ENCODE measurements at places on chromosomes 6 and 20.

GRCh38 chr20:2797136-2797983, 3.1 kb downstream of the CPXM1 start:
- DNase-seq: no peak

DNA sequence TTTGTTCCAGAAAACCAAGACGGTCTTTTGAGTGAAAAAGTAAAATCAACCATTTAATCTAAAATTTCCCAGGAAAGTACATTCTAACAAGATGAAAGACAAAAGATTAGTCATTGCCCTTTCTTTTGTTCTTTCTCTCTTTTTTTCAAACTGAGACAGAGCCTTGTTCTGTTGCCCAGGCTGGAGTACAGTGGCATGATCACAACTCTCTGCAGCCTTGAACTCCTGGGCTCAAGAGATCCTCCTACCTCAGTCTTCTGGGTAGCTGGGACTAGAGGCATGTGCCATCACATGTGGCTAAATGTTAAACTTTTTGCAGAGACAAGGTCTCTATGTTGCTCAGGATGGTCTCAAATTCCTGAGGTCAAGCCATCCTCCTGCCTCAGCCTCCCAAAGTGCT, 75.0 kb downstream of the FKBP5 start:
- no peak for DNase-seq

GRCh38 chr6:61592238-61592637, 693.8 kb downstream of the KHDRBS2 start:
- no peak for DNase-seq

- DNase-seq: no peak
Measured at GRCh38 chr20:24468401-24469115, 871 bp upstream of the SYNDIG1 start.

- no peak for DNase-seq
Measured at GRCh38 chr6:57301757-57302156, 15.7 kb upstream of the PRIM2 start.

GRCh38 chr20:45164906-45165305, 9.8 kb upstream of the PI3 start:
- no peak for DNase-seq

- DNase-seq: no peak
Measured at GRCh38 chr6:82507112-82507511, 143.5 kb downstream of the TPBG start.

DNA sequence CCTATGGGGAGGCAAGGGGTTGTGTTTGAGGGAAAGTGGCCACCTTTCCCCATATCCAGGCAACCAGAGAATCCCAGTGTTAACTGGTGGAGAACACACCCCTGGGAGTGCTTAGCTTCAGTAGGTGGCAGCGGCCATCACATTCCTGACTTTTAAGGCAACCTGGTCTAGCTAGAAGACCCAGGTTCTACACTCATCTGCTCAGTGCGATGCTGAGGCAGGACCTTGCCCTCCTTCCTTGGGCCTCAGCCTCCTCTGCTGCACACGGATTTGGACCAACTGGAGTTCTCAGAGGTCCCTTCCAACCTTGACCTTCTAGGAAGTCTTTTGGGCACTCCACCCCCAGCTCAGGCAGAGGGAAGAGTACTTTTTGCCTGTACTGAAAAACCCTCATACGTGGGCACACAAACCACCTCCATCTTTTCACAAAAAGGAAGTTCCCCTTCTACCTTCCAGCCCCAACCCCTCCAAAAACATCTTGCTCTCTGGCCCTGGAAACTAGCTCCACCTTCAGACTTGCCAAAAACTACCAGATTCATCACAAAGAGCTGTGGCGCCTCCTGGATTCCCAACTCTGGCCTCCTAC, 2.9 kb downstream of the CCND3 start:
- DNase-seq: no peak

DNA sequence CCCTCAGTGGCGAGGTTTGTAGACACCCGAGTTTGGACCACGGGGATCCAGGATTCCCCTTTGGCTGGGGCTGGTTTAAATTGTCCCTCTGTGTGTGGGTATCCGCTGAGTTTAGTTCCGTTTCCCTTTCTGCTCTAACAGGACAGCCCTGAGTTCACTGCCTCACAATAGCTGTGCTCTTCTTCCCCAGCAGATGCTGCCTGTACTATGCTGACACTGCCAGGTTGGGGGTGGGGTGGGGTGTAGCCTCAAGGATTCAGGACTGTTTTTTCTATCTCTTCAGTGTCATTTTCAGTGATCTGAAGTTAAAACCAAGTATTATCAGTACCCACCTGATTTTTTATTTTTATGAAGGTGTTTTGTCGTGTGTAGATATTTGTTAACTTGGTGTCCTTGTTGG, 655.0 kb downstream of the COL12A1 start:
- no peak for DNase-seq

- peak; percentile 82 for DNase-seq
Measured at GRCh38 chr6:130602151-130602770, 224.9 kb upstream of the SMLR1 start.

DNA sequence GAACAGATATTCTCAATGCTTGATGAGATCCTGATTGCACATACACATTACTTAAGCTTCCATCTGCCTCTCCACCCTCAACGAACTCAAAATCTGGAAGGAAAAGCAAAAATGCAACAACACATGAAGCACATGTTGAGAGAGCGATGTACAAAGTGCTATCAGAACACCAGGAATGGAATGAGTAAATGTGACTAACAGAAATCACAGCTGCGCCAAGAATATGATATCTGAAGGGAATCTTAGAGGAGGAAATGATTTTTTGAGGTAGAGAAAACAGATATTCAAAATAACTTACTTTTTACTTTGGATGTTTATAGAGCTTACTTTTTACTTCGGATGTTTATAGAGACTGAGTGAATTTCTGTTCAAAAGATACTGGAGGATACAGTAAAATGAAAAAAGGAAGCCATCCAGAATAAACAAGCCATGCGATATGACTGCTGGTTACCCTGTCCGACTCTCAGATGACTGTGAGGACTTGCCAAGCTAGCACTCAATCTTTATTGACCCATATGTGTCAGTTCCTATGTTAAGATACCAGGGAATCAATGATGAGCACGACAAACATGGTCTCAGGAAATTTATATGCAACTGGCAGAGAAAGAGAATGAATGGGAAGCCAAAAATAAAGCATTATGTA, 102.0 kb downstream of the SMLR1 start:
- peak; percentile 68 for DNase-seq

- DNase-seq: no peak
Measured at GRCh38 chr20:14126856-14127255, 131.5 kb downstream of the MACROD2 start.

- no peak for DNase-seq
Measured at GRCh38 chr6:152734630-152735029, 16.0 kb upstream of the VIP start.

GRCh38 chr6:125637207-125637606, 112.2 kb upstream of the HEY2 start:
- DNase-seq: no peak

GRCh38 chr6:96907498-96907897, 9.8 kb upstream of the NDUFAF4 start:
- no peak for DNase-seq

DNA sequence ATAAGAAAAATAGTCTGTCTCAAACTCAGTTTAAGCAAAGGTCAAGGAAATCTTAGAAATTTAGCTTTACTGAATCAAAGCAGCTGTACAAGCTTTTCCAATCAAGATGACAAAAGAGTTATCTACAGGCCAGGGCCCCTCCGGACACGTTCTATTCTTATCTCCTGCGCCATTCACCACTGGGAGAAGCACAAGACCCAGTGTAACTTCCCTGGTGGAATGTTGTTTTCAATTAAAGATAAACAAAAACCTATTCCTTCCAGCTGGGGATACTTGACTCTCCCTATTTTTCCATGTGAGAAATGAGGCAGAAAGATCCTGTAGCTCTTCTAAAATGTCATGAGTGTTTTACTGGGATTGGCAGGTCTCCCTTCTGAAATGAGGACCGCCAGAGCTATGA, 123.3 kb downstream of the TBX18 start:
- DNase-seq: no peak

- no peak for DNase-seq
Measured at GRCh38 chr6:144343701-144344428, 58.7 kb downstream of the UTRN start.

- no peak for DNase-seq
Measured at GRCh38 chr20:22861990-22862389, 173.1 kb upstream of the SSTR4 start.

- DNase-seq: no peak
Measured at GRCh38 chr6:55980627-55981211, 105.3 kb upstream of the BMP5 start.

DNA sequence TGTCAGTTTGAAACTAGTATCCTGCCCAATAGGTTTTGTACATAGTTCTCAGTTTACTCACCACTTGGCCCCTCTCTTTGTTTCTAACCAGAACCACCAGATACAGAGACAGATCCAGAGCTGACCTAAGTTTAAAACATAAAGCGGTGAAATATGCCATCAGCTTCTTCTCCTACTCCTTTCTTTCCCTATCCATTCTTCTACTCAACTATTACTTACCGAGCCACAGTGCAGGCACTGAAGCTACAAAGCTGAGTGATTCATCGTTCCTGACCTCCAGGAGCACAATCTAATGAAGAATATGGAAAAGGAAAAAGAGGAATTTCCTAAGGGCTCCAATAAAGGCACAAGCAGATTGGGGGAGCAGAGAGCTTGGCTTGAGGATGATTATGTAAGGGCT, 286.0 kb downstream of the FOXC1 start:
- no peak for DNase-seq

- no peak for DNase-seq
Measured at GRCh38 chr6:13615792-13616120, 621 bp downstream of the NOL7 start.

DNA sequence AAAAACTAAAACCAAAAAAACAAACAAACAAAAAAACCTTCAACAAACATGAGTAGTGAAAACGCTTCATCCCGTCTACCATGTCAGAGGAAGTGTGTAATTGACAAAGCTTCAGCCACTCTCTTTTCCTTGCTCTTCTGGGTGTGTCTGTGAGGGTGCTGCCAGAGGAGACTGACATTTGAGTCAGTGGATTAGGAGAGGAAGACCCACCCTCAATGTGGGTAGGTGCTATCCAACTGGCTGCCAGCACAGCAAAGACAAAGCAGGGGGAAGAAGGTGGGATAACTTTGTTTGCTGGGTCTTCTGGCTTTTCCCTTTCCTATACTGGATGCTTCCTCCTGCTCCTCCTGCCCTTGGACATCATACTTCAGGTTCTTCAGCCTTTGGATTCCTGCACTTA, 145.6 kb downstream of the TASP1 start:
- no peak for DNase-seq

GRCh38 chr20:35902545-35902941, 51.8 kb downstream of the SCAND1 start:
- no peak for DNase-seq

DNA sequence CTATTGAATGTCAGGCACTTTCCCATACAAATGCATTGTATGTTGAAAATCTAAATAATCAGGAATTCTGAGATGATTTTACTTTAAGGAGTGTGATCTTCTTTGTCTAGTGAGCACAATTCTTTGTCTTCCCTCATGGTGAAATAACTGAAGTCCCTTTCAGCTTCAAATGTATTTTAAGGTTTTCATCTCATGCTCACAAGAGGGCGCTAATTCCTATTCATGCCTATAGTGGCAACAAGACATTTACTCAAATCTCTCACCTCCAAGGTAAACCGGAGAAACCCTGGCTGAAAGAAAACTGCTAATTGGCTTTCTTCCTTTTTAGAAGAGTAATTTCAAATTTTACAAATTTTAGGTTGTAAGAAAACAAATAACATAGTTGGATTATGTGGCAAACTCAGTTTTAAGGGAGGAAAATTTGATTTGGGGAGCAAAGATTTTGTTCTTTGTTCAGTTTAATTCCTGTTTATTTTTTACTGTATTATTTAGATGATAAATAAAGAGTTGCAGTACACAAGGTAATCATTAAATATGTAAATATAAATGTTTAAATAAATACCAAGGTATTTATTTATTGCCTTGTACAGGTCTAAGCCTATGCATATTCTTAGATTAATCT, 69.1 kb downstream of the SLC35F1 start:
- DNase-seq: peak; percentile 8

DNA sequence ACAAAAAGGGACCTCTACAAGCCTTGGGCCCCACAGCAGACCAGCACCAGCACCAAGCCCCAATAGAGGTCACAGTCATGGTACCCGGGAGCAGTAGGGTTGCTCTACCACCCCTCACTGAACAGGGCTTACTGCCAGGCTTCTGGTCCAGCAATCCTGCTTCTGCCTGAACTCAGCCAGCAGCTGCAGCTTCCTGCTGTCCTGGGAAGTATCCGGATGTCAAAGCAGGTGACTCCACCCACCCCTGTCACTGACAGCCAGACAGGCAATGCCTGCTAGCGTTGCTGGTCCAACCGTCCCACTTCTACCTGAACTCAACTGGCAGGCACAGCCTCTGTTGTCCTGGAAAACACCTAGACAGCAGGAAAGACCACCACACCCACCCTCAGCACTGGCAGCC, 47.0 kb upstream of the PCSK2 start:
- DNase-seq: no peak

DNA sequence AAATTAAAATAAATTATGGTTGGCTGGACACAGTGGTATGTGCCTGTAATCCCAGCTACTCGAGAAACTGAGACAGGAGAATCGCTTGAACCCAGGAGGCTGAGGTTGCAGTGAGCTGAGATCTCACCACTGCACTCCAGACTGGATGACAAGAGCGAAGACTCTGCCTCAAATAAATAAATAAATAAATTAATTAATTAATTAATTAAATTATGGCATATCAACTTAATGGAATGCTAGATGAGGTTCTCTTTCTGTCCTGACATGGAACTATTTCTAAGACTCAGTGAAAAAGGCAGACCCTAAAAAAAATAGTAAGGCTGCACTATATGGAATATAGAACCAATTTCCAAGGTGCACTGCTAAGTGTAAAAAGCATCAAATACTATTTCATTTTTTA, 4.8 kb downstream of the SRPK1 start:
- DNase-seq: no peak

- no peak for DNase-seq
Measured at GRCh38 chr6:167056370-167056769, 57.2 kb downstream of the CEP43 start.

DNA sequence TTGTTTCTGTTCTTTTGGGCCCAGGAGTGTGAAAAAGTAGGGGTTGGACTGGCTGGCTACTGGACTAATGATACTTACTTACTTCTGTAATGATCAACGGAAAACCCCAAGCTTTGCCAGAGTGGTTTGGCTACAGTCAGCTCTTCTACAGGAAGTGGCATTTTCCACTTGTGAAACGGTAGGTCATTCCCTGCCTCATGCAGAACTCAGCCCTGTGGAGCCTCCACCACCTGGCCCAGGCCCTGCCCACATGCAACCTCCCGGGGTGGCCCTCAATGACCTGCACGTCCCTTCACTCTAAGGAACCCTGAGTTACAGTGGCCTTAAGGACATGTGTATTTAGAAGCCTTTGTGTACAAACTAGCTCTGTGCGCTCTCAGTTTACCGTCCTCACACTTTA, 140.4 kb downstream of the DTNBP1 start:
- DNase-seq: no peak

- DNase-seq: no peak
Measured at GRCh38 chr6:99498421-99498820, 16.8 kb downstream of the USP45 start.

DNA sequence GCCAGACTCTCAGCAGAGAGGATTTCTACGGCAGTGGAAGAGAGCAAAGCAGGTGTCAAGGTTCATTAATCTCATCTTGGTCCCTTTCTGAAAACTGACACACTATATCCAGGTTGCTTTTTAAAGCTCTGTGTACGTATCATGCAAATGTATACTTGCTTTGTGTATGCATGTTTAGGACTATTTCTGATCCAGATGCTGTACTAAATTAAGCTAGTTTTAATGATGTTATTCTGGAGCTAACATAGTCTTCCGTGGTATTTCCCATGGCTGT, 59.2 kb upstream of the SNX9 start:
- DNase-seq: no peak

All from AG04450 (cell line).